ENCODE measurements at places on chromosomes 2 and 18.

- no peak for DNase-seq
These were observed 247.5 kb upstream of the LRATD1 start for GRCh38 chr2:14385043-14385442.

GRCh38 chr2:220887271-220887870, 684.7 kb downstream of the EPHA4 start:
- no peak for DNase-seq

GRCh38 chr18:59918320-59918755, 18.5 kb downstream of the PMAIP1 start:
- no peak for DNase-seq

GRCh38 chr2:240060977-240061591, 7.8 kb upstream of the OR6B3 start:
- peak; percentile 12 for DNase-seq

GRCh38 chr18:10401930-10402329, 52.5 kb upstream of the APCDD1 start:
- no peak for DNase-seq

DNA sequence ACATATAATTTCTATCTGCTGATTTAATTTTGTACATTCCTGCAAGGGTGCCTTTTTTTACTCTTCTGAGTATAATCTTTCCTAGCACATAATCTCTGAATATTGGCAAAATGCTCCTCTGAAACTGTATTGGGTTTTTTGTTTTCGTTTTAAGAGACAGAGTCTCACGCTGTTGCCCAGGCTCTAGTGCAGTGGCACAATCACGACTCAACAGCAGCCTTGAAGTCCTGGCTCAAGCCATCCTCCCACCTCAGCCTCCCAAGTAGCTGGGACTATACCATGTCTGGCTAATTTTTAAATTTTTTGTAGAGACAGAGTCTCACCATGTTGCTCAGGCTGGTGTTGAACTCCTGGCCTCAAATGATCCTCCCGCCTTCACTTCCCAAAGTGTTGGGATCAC, 104.9 kb downstream of the SPTBN1 start:
- DNase-seq = no peak

Measured in CD8-positive, alpha-beta memory T cell (primary cell).